ENCODE measurements at places on chromosomes 2 and 18.

- no peak for DNase-seq
Measured at GRCh38 chr18:26460449-26461091, 87.8 kb downstream of the KCTD1 start.

- no peak for DNase-seq
Measured at GRCh38 chr2:178238154-178238521, 43.8 kb downstream of the OSBPL6 start.

GRCh38 chr2:162196638-162197037, 44.6 kb upstream of the GCG start:
- DNase-seq = no peak

DNA sequence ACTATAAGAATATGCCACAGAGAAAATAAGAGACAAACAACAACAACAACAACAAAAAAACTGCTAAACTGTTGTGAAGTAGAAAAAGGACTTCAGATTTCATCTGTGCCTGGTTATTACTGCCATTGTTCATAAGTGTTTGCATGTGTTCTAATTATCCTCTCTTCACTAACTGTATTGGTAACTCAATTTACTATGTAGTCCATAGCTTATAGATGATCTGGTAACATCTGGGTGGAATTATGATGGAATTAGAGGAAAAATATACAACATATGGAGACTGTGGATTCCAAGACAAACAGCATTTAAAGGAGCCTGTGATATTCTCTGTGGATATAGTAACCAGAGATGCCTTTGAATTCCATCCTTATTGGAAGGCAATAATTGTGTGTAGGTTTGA, 1891.5 kb upstream of the PIK3C3 start:
- DNase-seq = no peak

GRCh38 chr2:118784860-118785259, 62.6 kb downstream of the EN1 start:
- no peak for DNase-seq

DNA sequence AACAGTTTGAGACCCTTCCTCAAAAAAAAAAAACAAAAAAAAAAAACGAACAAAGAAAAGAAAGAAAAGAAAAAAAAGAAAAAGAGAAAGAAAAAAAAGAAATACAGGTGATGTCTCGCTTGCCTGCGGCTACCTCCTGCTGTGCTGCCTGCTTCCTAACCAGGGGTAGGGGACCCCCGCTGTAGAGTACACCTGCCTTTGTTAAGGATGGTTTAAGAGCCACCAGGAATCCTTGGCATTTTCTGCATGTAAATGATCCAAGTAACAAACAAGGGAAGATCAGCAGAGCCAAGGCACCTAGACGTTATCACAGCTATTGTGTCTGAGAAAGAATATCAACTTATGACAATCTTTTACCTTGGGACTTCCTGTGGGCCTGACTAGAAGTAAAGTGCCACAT, 856.8 kb upstream of the GCFC2 start:
- DNase-seq = no peak

DNA sequence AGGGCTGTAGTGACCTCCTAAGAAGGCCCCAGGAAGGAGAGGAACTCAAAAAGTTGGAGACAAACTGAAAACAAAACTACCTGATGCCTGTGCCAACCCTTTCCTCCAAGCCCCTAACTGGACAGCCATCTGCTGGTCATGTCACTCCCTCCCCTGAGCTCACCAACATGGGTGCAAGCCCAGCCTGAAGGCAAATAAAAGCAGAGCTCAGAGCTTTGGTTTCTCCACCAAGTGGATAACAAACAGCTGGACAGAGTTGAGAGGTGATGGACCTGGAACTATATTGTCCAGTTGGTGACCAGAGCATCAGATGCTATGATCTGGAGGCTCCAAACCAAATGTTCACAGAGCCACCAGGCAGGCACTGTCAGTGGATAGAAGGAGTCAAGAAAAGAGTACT, 34.6 kb upstream of the MAL start:
- no peak for DNase-seq

- no peak for DNase-seq
Measured at GRCh38 chr18:70232261-70232660, 26.8 kb upstream of the RTTN start.

GRCh38 chr2:200159829-200160781, 146.4 kb upstream of the SPATS2L start:
- no peak for DNase-seq

GRCh38 chr2:239508261-239508660, 107.4 kb upstream of the HDAC4 start:
- no peak for DNase-seq

DNA sequence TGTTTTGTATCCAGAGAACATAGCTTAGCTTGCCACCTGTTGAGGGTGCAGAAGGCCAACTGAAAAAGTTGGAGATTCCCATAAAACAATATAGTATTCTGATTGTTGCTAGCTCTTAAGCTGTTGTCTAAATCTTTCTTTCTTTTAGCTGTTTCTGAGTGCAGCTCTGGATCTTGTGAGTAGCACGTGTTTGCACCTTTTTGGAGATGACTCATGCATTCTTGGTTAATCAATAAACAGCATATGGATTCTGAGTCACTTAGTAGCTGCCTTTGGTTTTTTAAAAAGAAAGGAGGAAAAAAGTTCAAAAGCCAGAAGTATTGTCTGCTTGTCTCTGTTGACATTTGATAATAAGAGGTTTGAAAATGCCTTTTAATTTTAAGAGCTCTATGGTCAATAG, 483.0 kb upstream of the FSIP2 start:
- no peak for DNase-seq

DNA sequence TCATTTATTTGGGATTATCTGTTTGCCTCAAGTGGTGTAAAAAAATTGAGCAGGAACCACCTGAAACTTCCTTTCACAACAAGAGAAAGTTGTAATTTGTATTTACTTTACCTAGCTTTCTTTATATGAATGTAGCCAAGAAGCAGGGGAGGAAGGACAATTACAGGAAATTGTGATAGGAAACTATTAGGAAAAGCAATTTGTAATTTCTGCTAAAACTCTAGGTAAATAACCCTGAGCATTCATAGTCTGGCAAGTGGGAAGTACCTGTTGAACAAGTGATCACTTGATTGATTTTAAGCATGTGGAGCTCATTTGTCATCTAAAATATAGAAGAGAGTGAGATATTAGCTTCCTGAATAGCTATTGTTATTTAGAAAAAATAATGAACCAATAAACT, 5.0 kb downstream of the TFPI start:
- no peak for DNase-seq

- peak; percentile 78 for DNase-seq
Measured at GRCh38 chr18:24726727-24727492, 266.5 kb downstream of the HRH4 start.

DNA sequence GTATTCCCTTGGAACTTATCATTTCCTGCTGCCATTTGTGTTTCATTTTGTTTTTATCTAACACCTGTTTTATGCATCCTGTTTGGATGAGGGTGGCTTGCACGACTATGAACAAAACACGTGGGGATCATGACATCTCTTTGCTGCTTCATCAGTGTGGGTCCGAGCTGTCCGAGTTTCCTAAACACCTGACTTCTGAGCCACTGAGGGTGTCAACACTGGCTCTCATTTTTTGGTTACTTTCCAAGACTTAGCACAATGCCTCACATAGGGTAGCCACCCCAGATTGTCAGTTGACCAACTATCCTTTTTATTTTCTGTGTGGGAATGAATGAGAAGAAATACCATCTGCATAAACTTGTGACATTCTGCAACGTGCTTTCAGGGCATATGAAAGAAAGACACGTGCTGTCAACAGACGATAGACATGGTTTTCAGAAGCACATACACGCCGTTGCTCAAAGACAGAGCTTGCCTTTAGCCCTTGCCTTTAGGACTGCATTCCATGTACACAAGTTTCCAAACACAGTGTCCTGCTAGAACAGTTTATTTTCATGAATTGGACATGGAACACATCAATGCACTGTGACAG, 166.7 kb downstream of the MYT1L start:
- no peak for DNase-seq

- DNase-seq = no peak
Measured at GRCh38 chr2:183605440-183605839, 481.2 kb downstream of the NUP35 start.

GRCh38 chr2:216563646-216564045, 65.0 kb downstream of the RPL37A start:
- DNase-seq = no peak

GRCh38 chr2:95316466-95317122, 19.4 kb downstream of the KCNIP3 start:
- peak; percentile 24 for DNase-seq

- no peak for DNase-seq
Measured at GRCh38 chr2:119190321-119191111, 32.0 kb upstream of the C1QL2 start.

- no peak for DNase-seq
Measured at GRCh38 chr2:176087330-176088047, 3.7 kb upstream of the EVX2 start.

Data from NB4 (cell line).